Stimulated activated CD8-positive, alpha-beta memory T cell treated with anti-CD3 and anti-CD28 coated beads, Interleukin-15, amount 100 ng/mL, for 48 hours (primary cell): ENCODE measurements at places on chromosomes 2 and 18.

GRCh38 chr2:71464389-71464788 is 11.0 kb downstream of the DYSF start:
- DNase-seq: no peak

- DNase-seq: no peak
Observed at GRCh38 chr2:78418021-78418420, 607.5 kb upstream of the REG3G start.

DNA sequence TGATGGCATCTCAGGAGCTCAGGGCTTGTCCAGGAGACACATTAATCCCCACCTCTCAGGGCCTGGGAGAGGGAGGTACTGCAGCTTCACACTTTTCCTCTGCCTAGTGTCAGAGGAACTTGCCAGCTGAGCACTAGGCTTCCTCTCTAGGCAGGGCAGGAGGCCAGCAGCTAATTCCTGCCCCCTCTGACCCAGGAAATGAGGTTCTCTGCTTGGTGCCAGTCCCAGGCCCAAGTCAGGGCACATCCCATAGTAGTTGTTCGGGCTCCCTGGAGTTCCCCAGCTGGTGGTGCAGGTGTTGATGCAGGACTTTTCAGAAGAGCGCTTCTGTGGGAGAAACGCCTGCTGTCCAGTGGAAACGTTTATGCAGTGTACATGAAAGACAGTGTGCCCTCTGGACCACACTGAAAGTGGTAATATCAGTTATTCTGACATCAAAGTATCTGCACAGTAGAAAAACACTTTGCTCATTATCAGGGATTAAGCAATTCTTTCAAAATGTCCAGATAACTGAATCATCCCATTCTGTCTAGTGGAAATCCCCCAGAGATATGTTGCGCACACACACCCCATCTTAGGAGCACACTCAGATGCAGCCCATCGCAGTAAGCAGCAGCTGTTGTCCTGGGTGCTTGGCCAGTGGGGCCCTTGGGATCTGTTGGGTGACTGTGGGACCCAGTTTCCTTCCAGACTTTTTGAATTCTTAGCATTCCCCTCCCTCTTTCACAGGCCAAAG is 17.8 kb upstream of the SCLY start:
- DNase-seq: no peak

DNA sequence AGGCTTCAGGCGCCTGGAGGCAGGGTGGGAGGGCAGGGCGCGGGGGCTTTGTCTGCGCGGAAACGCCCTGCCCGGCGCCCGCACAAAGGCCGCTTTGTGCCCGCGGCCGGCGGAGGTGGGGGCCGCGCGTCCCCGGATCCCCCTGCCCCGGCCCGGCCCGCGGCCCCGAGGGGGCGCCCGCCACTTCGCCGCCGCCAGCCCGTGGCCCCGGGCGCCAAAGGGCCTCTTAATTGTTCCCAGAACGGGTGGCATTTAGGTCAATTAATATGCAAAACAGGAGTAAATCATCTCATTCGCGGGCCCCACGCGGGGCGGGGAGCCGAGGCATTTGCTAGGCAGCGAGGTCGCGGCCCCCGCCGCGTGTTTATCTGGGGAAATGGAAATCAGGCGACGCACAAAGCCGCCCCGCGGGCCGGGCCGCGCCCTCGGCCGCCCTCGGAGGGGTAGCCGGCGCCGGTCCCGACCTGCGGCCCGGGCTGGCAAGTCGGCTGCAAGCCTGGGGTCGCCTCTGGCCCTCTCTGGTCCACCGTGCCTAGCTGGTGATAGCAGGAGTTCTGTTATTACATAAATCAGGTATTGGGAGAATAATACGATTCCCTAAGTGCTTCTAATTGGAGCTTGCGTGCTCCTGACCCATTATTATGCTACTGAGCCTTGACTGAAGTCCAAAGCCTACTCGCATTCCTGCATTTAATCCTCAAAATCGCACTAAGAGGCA is 148.2 kb upstream of the GLI2 start:
- DNase-seq: no peak

DNA sequence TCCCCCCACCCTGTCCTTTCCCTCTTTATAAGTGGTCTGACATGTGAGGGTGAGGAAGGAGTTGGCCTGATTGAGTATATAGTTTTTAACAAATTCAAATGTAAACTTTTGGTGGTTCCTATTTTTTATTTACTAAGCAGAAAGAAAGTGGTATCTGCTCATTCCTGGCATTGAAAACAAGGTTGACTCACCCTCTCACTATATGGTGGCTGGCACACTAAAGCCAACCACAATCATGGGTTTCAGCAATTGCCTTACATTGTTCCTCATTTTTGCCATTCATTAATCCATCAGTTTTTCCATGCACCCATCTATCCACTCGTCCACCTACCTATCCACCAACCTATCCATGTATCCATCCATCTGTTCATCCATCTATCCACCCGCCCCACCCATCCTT is 75.4 kb upstream of the IGFBP5 start:
- DNase-seq: no peak

DNA sequence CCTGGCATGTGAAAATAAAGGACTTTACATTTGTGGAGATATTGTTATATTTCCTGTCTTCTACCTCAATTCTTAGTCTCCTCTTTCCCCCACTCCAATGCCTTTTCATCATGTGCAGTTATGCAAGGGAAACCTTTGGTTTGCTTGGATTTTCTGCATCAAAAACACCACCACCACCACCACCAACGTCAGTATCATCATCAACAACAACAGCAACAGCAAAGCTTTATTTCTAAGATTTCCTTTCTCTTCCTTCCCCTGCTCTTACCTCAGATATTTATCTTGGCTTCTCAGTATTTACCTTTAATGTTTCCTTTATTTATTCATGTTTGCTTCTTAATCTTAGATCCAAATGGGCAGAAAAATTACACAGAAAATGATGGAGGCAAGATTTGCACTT is 26.1 kb downstream of the CXCR4 start:
- no peak for DNase-seq

DNA sequence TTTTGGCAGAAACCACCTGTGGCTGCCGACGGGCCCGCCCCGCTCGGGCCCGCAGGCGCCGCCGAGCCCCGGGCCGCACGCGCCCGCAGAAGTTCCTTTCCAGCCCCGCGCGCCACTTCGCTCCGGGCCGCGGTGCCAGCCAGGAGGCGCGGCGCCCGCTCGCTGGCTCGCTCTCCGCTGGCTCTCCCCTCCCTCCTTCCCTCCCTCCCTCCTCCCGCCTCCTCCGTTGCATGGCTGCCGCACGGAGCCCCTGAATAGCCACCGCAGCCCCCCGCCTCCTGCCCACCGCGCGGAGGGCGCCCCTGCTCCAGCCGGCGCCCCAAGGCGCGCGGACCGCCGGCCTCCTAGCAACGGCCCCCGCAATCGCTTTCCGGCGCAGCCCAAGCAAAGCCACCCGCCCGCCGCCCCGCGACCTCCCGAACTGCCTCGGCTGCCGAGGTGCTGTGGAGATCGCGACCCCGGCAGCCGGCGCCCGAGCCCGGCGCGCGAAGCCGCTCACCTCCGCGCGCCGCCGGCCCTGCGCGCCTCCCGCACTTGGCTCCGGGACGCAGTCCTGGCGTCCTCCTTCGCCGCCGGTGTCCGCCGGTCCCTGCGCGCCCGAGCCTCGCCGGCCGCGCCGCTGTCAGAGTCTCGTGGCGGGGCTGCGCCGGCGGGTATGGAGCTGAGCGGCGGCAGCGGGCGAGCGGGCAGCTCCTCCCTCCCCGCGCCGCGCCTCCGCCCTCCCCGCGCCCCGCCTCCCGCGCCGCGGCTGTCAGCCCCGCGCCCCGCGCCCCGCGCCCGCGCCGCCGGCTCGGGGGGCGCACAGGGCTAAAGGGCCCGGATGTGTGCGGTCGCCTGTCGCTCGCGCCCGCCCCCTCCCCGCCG is at the start of gene ZBTB7C:
Gene ZBTB7C (minus strand): TSS at position 657 of the 864 bp plus-strand sequence.
- no peak for DNase-seq

DNA sequence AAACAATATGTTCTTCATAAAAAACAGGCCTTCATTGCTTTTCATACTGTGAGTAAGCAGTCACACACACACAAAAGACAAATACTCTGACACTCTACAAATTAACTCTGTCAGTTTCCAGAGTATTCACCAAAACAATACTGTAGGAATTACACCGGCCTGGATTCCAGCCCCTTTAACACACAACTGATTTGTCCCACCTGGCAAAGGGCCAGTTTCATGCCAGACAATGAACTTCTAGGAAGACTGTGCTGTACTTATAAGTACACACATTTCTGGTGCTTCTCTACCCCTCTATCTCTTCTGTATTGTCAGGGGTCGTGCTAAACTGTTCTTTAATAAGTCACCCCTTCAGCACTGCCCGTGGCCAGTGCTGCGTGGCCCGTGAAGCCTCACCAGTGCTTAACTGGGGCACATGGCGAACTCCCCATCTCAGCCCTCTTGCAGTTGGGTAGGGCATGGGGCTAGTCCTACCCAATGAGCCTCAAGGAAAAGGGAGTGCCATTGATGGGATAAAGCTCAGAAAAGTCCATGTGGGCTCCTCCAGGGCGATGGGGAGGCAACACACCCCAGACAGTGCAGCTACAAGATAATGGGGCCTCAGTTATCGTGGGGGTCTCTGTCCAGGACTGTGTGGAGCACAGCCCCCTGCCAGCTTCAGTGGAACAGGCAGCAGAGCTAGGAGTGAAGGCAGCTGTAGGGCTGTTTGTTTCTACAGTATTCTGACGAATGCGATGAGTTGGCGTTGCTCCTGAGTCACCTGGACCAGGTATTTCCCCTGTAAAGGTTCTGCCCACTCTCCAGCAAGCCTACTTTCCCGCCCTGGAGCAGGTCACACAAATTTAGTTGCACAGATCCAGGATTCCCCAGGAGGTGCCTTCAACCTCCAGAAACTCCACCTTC is 99.0 kb downstream of the SP3 start:
- DNase-seq: no peak

DNA sequence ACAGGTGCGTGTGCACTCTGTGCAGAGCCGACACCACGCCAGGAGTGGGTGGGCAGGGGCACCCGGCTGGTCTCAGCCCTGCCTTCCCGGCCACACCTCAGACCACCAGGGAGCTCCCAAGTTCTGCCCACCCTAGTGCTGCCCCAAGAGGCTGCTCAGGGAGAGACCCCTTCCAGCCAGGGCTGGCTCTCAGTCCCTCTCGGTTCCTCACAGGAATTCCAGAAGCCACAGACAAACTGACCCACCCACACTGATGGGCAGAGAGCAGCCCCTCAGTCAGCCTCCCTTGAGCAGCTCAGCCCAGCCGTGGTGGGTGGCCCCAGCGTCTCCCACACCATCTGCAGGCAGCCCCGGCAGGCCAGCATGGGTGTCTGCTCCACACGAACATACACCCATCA is 33.8 kb downstream of the GPC1 start:
- DNase-seq: no peak

- no peak for DNase-seq
Observed at GRCh38 chr2:136530146-136530545, 235.2 kb upstream of the THSD7B start.

- no peak for DNase-seq
Observed at GRCh38 chr2:189347540-189347939, 93.7 kb upstream of the WDR75 start.

DNA sequence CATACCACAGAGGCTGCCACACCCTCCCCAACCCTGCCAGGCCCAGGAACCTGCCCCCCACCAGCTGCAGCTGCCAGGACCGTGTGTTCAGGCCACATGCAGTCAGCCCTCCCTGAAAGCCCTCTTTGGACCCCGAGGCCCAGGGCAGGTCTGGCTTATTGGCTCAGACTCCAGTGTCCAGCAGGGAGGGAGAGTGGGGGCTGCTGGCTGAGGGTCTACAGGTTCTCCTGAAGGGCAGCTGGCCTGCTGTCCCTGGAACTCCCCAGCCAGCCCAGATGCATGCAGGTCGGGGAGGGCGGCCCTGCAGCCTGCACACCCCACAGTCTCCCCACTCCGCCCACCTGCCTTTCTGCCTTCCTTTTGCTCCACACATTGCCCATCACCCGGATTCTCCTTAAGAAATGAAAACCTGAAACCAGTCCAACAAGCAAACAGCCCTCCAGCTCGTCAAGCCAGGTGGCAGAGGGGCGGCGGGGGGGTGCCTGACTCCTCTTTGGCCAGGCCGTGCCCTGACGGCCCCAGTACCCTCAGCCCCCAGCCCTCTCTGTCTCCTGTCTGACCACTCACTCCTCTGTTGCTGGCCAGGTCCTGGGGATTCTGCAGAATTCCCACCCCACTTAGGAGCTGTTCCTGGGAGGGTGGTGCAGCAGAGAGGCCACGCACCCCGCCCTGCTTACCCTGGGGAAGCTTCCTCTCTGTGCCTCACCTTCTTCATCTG is 18.0 kb downstream of the GPR35 start:
- DNase-seq: no peak

- DNase-seq: no peak
Observed at GRCh38 chr18:58345875-58346274, 283.0 kb downstream of the ALPK2 start.

DNA sequence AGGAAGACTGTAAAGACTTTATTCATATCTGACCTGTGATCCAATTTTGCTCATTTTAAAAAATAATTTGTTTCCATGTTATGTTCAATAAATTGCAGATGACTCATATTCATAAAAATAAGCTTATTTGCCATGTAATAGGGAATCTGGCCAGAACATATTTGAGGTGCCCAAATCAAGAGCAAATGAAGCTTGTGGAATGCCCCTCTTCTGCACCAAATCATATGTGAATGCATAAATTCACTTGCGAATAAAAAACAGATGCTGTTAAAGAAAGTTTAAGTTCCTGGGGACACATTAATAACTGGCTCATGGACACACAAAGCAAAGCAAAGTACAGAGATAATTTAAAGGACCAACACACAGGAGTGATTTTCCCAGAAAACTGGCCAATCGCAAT is 279.0 kb upstream of the CDH2 start:
- no peak for DNase-seq

DNA sequence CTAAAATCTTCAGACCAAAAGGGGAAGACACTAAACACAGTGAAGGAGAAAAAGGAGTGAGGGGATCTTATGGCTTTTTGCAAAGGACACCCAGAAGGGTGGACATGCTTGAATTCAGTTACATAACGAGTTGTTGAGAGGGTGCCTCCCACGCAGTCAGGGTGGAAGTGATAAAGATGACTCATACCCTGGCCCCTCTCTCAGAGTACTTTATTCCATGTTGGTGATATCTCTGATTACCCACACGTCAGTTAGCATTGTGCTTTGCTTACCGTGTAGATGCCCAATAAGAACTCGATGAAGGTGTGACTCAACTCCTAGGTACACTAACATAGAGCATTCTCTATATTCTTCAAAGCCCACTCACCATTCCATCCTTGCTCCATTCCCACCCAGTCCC is 44.4 kb downstream of the EN1 start:
- DNase-seq: no peak

DNA sequence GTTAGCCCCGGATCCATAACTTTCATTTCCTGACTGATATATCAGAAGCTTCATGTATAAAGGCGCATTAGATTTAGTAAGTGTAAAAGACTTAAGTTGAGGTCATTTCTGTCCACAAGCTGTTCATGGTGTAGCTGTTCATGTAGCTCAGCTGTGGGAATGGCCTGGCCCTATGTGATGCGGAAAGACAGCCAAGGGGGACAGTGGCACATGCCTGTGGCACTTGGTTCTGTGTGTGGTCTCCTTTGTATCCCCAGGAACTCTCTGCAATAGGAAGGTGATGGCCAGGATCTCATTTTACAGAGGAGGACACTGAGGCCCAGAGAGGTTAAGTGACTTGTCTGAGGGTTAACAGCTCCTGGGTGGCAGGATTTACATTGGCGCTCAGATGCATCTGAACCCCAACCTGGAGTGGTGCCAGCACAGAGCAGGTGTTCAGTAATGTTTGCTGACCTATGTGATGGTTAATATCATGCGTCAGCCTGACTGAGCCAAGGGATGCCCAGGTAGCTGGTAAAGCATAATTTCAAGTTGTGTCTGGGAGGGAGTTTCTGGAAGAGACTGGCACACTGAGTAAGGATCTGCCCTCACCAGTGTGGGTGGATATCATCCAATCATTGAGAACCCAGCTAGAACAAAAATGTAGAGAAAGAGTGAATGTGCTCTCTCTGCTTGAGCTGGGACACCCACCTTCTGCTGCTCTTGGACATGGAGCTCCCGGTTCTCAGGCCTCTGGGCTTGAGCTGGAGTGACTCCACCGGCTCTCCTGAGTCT is 25.4 kb downstream of the HPCAL1 start:
- DNase-seq: no peak
